Left hindlimb (tissue), 1 donor: ENCODE measurements at places on chromosomes 12 and 14.

DNA sequence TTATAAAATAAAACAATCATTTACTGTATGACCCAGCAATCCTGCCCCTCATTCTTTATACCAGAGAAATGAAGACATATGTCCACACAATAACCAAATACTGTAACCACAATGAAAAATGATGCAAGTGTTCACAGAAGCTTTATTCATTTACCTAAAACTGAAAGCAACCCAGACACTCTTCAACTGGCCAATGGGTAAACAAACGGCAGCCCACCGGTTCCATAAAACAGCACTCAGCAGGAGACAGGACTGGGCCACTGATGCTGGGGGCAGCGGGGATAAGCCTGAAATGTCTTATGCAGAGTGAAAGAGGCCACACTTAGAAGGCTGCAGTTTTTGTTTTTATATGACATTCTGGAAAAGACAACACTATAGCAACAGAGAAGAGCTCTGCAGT lies 15.1 kb downstream of the DDX51 start:
- no peak for DNase-seq

DNA sequence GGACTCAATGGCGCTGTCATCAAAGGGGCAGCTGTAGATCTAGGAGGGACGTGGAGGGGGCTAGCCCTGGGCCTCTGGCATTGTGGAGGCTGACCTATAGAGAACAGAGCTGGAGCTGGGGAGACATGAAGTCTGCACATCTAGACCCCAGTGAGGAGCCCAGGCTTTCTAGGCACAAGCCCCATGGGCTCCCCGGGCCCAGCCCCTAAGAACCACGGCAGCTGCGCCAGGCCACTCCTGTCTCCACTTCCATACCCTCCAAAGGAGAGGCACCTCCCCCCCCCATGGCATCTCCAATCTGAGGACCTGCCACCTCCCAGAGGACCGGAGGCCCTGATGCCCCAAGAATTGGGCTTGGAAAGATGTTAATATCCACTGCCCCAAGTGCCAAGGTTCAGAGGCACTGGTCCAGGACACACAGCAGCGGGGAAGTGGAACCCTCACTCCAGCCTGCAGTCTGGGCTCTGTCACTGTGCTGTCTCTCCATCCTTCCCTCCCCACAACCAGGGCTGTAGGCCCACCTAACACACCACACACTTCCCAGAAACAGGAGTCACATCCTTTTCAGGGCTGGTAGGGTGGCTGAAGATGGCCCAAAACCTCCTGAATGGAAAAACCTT lies 4.5 kb downstream of the ANKRD9 start:
- no peak for DNase-seq

GRCh38 chr14:75339059-75339458 lies 60.4 kb downstream of the FOS start:
- DNase-seq = no peak

GRCh38 chr12:5807090-5807414 lies 138.0 kb downstream of the ANO2 start:
- DNase-seq = no peak
